ENCODE measurements at places on chromosomes 16 and 17.

- no peak for DNase-seq
Observed at GRCh38 chr16:88066680-88067529, 115.7 kb downstream of the BANP start.

DNA sequence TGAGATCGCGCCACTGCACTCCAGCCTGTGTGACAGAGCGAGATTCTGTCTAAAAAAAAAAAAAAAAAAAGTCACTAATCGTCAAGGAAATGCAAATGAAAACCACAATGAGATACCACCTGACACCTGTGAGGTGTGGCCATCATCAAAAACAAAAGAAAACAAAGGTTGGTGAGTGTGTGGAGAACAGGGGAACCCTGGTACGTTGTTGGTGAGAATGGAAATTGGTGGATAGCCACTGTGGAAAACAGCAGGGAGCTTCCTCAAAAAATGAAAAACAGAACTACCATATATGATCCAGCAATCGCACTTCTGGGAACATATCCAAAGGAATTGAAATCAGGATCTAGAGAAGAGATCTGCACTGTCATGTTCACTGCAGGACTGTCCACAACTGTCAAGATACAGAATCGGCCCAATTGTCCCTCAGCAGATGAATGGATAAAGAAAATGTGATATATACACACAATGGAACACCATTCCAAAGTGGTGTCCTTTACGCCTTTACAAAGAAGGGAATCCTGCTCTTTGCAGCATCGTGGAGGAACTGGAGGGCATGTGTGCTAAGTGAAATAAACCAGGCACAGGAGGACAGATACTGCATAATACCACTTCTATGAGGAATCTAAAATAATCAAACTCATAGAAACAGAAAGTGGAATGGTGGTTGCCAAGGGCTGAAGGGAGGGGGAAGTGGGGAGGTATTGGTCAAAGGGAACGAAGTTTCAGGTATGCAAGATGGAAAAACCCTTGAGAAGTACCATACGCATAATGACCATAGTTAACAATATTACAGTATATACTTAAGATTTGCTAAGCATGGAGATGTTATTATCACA lies 63.5 kb upstream of the PLCG2 start:
- no peak for DNase-seq

DNA sequence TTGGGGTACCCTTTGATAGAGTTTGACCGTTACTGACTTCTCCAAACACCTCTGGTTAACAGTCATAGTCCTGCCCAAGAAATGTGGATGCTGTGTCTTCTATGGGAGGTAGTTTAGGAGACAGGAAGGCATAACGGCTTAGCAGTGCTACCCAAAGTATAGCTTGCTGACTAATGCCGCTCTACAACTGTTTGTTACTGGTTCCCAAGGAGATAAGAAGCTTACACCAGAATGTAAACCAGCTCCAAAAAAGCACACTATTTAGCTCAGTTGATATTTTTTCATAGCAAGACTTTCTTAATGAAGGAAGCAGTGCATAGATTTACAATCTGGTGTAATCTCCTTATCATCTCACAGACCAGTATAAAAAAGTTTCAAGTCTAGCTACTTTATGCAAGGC lies 95.7 kb downstream of the HS3ST3B1 start:
- DNase-seq = no peak

GRCh38 chr17:60335289-60335688 lies 56.6 kb downstream of the USP32 start:
- no peak for DNase-seq

DNA sequence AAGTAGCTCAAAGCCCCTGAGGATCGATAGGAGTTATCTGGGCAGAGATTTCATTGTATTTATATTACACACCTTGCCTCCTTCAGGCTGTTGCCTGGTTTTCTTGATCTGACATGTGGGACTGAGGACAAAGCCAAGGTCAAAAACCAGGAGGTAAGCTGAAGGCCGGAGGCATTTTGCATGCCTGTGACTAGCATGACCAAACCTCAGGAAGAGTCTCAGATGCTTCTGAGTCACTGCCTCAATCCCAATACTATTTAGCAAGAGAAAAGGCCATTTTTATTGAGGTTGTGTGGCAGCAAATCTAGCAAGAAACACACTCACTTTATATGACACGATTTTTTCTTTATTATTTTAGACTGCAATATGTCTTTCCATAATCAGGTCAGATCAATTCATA lies 968.1 kb downstream of the CDH11 start:
- DNase-seq = no peak

DNA sequence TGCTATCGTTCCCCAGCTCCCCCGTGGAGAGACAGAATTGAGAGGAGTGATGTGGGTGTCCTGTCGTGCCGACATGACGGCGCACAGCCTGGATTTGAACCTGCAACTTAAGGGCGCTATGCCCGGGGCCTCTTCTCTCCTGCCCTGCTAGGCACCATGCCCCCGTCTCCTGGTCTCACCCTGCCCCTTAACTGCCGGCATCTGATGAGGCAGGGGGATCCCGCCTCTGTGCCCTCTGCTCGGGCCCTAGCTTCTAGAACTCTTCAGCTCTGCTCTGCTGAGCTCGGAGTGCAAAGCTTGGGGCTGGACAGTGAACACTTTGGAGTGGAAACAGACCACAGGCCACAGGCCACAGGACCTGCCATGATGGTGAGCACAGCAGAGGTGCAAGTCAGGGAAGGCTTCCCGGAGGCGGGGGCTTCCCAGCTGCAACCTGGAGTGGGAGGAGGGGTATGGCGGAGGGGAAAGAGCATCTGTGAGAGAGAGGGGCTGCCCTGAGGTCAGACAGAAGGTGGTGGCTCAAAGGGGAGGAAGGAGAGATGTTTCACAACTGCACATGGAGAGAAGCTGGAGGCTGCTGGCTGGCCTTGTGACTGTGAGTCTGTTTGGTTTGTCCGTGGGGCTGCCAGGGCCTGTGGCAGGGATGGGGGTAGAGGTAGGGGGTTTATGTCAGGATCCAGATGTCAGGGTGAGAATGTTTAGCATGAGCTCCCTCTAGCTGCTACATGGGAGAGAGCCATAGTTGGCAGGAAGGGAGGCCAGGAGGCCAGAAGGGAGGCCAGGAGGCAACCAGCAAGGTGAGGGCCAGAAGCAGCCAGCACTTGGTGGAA lies 107.8 kb downstream of the CRLF3 start:
- no peak for DNase-seq

DNA sequence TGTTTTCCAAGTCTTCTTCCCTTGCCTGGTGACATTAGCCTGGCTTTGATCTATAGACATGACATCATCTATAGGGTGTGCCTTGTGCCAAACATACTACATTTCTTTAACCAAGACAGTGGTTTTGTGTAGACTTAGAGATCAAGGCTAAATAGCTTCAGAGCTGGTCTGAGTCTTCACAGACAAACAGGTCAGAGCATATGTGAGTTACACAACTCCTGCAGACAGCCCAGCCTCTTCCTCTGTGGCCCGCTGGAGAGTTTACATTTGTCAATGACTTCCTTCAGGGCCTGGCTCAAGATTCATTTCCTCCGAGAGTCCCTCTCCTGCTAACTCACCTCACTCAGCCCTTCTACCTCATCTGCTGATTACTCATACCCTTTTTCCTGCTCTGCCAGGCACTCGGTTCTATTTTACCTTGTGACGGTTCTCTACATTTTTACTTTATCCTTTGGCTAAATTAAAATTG lies 73.1 kb upstream of the TANC2 start:
- DNase-seq = no peak

Measured in left forelimb (tissue), 1 donor.